ENCODE measurements at places on chromosomes 2 and 18.
A peak's percentile ranks its signal among the peaks of the same experiment; 100 is the strongest.

GRCh38 chr2:234950730-234951663, 820 bp upstream of the SH3BP4 start:
- DNase-seq = no peak

DNA sequence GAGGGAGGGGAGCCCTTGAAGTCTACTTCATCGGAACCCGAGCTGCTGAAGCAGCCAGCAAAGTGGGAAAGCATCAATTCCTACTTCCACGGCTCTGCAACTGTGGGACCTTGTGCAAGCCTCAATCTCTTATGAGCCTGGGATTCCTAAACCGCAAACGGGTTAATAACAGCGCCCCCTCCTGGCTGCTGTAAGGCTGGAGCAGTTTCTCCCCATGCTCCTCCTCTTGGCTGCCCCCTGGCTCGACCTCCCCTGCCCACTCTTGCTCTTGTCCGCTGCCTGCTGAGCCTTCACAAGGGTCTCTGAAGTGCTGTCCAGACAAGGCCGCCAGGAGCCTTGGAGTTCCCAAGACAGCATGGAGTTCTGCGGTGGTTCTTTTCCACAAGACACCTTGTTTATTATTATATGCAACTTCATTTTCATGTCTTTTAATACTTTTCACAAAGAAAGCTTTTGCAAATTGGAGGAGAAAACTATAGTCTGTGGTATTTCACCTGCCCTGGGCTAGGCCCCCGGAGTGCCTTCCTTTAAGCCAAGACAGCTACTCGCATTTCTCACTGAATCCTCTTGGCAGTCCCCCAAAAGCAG, 157.2 kb downstream of the DDX1 start:
- no peak for DNase-seq

GRCh38 chr18:34697891-34698290, 12.2 kb upstream of the DTNA start:
- no peak for DNase-seq

DNA sequence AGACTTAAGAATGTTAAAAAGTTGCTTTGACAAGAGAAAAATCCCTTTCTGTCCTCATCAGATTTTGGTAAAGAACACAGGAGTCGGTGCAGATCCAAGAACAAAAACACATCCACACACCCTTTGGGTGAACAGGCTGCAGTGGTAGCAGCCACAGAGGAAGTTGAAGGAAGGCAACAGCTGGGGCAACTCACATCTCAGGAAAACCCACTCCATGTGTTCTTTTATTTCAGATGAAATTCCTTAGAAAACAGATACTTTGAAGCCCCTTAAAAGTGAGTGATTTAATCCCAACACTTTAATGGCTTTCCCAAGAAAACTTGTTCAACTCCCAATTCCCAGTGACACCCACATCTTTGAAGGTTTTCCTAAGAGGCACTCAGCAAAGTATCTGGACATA, 271.3 kb downstream of the ICOS start:
- no peak for DNase-seq

DNA sequence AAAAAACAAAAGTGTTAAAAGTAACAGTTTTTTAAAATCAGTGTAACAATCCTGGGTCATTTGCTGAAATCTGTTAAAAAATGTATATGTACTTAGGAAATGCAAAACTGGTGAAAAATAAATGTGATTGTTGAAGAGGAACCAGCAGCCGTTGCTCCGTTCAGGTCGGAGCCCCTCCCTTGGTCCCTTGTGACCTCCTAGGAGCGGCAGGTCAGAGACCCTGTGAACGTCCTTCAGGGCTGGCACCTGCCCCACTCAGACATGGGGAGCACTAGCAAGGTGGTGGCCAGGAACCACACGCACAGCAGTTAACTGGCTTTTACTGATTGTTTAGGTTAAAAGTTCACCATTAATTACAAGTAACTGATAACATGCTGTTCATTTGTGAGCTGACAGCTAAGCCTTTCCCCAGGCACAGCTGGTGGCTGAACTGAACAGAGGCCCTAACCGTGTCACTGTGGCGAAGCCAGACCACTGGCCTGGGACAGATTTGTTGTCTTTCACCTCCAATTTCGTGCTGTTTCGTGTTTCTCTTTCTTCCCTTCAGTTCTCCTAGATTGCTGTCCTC, 159.2 kb upstream of the ALKAL2 start:
- DNase-seq = no peak

DNA sequence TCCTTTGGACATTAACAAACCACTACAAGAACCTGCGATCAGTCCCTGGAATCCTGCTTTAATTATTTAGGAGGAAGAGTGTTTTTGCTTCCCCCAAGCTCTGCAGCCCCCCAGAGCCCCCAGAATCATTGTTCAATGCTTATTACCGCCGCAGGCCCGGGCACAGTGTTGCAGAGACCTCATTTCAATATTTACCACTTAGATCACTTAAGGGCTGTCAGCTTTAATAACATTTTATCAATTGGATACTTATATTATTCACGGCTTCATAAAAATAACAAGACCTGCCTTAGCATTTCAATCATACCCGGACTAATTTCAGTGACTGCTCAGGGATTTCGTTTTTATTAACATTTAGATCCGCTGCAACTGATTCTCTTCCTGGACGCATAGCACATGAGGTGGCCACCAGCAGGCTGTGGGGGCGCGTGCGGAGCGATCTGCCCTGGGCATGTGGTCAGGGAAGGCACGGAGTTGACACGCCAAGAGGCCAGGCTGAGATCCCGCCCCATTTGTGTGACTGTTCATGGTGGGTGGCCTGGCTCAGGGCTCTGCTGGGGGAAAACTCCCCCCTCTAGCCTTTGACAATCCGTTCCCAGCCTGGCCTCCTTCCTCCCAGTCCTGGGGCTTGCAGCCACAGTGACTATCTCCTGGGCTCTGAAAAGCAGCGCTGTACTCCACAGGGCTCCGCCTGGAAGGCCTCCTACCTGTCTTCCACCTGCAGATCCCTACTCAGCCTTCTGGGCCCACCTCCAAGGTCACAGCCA, 267.6 kb downstream of the SRBD1 start:
- no peak for DNase-seq

- DNase-seq = no peak
These were observed 25.2 kb upstream of the SIX3 start for GRCh38 chr2:44916291-44916690.

GRCh38 chr2:217911283-217912097, 91.3 kb downstream of the TNS1 start:
- DNase-seq = peak; percentile 51

- DNase-seq = peak; percentile 66
These were observed 452.3 kb upstream of the ID2 start for GRCh38 chr2:8229546-8229986.
